ENCODE measurements at places on chromosomes 12 and 14.

DNA sequence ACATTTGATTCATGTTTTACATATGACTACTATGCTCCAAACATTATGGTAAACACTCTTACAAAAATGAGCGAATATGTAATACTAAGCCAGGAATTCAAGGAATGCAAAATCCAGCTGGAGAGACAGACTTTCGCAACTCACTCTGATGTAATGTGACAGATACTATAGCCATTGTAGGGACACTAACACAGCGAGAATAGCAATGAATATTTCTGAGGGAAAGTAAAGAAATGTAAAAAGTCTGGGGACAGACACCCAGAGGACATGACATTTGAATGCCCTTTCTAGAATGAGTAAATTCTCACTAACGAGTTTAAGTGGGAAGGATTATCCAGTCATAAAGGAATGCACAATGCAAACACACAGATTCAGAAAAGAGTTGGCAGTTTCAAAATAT lies 121.9 kb downstream of the PIK3C2G start:
- no peak for DNase-seq

- DNase-seq, result no peak
These were observed 735 bp upstream of the MAPKAPK5 start for GRCh38 chr12:111841236-111841749.

GRCh38 chr12:43841253-43841652 lies 5.4 kb downstream of the TMEM117 start:
- DNase-seq, result no peak

- no peak for DNase-seq
These were observed 92.5 kb downstream of the DPF3 start for GRCh38 chr14:72801381-72801812.

GRCh38 chr12:6364044-6364374 lies 11.4 kb downstream of the SCNN1A start:
- DNase-seq, result no peak

- no peak for DNase-seq
These were observed 5.9 kb downstream of the CIPC start for GRCh38 chr14:77103951-77104350.

DNA sequence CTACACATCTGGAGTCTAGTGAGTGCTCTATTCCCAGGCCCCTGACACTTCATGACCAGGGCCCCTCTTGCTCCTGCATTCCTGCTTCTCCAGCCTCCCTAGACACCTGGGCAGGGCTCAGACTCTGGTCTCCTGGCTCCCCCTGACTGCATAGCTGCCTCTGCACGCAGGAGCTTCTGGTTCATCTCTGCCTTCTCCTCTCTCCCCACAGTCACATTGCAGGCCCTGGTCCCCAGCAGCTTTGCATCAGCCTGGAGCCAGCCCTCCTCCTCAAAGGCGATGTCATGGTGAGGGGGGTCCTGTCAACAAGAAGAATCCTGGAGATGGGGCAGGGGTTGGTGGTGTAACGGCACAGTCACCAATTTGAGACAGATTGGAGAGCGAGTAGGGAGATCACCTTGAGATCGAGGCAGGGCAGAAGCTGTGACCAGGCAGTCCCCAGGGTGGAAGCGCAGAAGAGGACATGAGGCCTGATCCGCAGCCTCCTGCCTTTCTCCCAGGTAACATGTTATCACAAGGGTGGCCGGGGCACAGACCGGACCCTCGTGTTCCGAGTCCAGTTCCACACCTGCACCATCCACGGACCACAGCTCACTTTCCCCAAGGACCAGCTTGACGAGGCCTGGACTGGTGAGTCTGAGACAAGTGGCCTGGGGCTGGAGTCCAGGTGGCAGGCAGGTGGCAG lies 8.1 kb downstream of the TNS2 start:
- no peak for DNase-seq

- DNase-seq, result peak; percentile 82
These were observed 2.4 kb downstream of the ADCY4 start for GRCh38 chr14:24332268-24332993.

- DNase-seq, result no peak
These were observed 53.2 kb upstream of the PKP2 start for GRCh38 chr12:32949815-32950214.

DNA sequence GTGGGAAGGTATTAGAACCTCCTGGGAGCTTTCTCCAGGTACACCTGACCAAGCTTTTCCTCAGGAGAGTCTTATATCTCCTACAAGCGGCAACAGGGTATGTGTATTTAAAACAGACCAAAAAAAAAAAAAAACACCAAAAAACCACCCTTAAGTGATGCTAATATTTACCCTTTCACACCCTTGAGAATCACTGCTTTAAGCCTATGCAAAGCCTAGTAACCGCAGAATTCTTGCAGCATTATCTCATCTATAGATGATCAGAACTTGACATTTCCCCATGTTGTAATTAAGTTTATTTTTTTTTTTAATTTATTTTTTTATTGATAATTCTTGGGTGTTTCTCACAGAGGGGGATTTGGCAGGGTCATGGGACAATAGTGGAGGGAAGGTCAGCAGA lies 19.3 kb downstream of the ZNF641 start:
- no peak for DNase-seq

DNA sequence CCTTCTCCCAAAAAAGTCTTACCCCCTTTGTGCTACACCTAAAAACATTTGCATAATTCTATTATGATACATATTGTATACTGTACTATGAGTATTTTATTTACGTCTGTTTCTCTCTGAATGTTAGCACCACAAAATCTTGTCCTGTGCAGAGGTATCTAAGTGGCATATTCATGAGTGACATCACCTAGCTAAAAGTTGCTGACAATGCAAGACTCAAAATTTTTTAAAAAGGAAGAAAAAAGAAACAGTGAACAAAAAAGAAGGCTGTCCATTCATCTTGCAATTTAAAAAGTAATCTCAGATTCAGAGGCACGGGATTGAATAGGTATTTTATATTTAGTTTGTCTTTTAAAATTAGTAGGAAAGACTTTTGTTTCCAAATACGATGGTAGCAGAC lies 69.4 kb downstream of the KITLG start:
- DNase-seq, result no peak

GRCh38 chr12:89461649-89462612 lies 62.7 kb downstream of the GALNT4 start:
- no peak for DNase-seq

- no peak for DNase-seq
These were observed 6.7 kb upstream of the GOLGA3 start for GRCh38 chr12:132835076-132836025.

DNA sequence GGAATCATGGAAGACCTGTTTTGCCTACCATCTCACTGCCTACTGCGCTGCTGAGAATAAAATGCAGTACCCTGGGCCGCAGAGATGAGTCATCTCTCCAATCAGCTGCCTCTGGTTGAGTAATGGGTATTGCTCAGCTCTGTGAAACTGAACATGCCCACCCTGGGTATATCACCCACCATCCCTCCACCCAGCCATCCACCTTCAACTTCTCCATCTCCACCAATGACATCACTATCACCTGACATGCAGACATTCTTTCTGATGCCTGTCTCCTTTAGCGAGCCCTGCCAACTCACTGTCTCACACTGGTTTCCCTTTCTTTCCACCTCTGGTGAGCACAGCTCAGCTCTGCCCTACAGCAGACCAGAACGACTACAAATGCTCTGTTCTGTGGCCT lies 33.6 kb downstream of the E2F7 start:
- DNase-seq, result no peak

- no peak for DNase-seq
These were observed 3.8 kb upstream of the KRT85 start for GRCh38 chr12:52370926-52371608.

GRCh38 chr12:24815114-24815423 lies 133.8 kb downstream of the BCAT1 start:
- DNase-seq, result no peak

- no peak for DNase-seq
These were observed 9.2 kb upstream of the ALDH2 start for GRCh38 chr12:111757361-111758119.

DNA sequence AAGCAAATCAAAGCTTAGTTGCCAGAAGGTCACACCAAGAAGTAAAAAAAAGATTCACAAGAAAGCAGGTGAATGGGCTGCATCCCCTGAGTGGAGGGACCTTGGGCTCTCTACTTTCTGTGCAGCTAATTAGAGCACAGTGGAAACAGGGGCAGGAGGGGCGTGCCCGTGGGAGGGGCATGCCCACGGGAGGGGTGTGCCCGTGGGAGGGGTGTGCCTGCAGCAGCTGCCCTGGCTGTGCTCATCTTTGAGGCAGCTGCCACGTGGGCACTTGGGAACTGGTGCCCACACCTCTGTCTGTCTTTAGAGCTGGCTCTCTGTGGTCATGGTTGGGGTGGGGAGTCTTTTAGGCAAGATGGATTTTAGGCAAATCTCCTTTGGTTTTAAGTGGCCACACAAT lies 60.0 kb downstream of the EML1 start:
- no peak for DNase-seq

DNA sequence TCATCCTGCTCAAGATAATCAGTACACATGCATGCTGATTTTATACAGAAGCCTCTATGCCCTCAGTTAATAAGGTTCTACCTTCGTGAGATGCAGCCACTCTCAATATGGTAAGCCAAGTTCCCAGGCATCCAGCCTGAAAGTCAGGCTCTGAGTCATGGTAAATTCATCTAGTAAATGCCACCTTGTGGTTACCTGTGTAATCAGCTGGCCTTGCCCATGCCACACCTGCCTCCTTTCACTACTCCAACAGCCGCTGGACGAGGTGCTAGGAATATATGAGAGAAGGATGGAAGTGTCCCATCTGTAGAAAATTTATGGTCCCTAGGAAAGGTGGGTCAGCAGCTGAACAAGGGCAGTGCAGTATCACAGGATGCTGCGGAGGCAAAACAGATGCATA lies 207.3 kb downstream of the SSPN start:
- no peak for DNase-seq

DNA sequence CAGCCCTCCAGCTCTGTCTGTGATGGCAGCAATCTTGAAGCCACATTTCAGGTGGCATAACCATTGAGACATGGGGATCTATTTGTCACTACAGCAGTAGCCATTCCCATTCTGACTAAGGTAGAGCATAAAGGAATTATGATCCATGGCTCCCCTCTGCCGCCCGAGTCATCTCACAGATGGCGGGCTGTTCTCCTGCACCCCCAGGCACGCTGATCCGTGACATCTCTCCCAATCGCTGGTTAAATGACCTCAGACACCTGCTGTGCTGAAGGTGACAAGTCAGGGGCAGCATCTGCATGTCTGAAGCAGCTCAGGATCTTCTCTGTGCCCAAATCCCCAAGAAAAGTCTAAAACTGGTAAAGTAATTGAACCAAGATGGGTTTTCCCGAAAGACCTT lies 124.3 kb downstream of the ZFP36L1 start:
- no peak for DNase-seq

- DNase-seq, result no peak
These were observed 68.8 kb upstream of the SFSWAP start for GRCh38 chr12:131642101-131642540.

DNA sequence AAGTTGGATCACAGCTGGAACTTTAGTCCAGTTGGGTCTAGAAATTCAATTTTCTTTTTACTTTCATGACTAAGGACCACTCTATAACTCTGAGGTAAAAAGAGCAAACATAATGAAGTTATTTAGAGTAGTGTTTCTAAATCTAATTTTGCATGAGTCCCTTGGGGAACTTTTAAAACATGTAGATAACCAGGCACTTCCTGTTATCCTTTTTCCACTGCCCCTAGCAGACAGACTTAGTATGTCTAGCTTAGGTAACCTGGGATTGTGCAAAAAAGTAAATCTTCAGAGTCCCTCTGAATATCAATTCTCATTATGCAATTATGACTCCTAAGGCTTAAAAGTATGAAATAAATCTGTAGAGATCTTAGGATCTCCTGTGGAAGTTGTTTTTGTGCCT lies 371.2 kb downstream of the DIO2 start:
- DNase-seq, result no peak

DNA sequence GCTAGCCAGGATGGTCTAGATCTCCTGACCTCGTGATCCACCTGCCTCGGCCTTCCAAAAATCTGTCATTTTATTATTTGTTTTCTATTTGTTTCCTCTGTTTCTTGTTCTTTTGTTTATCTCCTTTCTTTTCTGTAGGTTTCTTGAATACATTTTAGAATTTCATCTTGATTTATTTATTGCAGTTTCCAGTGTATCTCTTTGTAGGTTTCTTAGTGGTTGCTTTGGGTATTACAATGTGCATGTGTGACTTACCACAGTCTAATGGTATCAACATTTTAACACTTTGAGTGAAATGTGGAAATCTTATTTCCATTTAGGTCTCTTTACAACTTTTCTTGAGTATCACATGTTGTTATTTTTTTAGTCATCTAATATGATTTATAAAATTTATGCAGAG lies 29.9 kb upstream of the MUCL1 start:
- DNase-seq, result no peak

GRCh38 chr12:87935216-87935615 lies 94.0 kb downstream of the C12orf50 start:
- DNase-seq, result no peak

DNA sequence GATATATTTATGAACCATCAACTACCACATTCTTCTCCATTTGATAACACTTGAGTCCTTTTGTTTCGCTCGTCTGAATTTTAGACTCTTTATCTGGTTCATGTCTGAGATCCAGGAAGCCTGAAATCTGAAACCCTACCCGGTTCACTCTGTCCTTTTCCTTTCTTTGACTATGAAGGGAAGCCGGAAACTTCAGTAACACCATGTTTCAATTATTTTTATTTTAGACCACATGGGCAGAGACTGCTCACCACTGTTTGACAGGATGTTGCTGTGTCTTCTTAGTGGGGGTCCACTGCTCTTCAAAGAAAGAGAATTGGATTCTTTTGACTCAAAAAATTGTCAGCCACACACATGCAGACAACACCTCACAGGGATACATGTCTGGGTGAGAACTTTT lies 331.9 kb upstream of the FLRT2 start:
- no peak for DNase-seq

DNA sequence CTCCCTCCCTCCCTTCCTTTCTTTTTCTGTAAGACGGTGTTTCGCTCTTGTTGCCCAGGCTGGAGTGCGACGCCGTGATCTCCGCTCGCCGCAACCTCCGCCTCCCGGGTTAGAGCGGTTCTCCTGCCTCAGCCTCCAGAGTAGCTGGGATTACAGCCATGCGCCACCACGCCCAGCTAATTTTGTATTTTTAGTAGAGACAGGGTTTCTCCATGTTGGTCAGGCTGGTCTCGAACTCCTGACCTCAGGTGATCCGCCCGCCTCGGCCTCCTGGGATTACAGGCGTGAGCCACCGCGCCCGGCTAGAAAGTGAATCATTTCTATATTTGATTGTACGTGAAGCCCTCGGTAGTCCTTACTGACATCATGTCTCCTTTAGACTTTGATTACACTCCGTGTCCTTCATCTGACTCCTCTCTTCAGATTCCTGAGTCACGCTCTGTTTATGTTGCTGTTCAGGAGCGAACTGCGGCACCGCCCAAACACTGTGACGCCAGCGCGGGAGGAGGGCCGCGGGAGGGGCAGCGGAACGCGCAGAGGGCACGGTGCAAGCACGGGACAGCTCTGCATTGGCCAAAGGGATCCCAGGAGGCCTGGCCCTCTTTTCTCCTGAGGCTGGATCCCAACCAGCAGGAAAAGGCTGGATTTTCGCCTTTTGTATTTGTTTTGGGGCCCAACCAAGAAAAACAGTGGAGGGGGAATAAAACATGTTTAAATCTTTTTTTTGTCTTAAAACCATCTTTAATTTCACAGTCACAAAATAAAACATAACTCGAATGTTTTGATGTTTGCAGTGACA lies 538 bp upstream of the GABARAPL1 start:
- DNase-seq, result peak; percentile 85
